CD4-positive, alpha-beta T cell treated with Interleukin-1 beta for 1 hour (primary cell): ENCODE measurements at places on chromosomes 12 and 14.

- no peak for DNase-seq
These were observed 8.3 kb downstream of the GLI1 start for GRCh38 chr12:57467915-57468314.

DNA sequence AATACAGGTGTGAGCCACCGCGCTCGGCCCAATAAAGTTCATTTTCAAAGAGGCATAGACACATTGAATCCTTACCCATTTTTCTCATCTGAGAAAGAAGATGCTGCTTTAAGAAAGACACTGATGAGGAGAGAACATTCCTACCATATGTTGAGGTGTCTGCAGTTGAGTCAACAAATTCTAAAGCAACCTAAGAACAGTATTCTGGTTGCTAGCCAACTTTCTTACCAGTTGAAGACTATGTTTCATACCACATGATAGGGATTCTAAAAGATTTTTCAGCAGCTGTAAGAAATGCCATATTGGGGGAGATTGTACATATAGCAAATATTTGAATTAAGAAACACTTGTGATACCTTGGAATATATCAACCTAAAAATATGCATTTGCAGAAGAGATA, 160.1 kb downstream of the SRGAP1 start:
- no peak for DNase-seq

DNA sequence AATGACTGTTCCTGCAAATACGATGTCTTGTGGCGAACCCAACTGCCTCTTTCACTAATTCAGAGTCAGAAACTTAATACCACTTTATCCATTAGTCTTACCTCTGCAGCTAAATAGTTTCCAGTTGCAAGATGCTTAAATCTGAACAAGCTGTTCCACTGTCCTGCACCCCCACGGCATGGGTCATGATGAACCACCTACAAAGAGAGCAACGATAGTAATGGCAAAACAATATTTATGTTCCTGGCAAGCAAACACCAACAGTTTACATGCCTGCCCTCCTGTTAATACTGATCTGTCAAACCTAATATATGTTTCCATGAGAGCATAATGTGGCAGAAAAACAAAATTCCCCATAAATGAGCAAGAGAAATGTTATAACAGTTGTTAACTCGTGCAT, 121.9 kb downstream of the ITPR2 start:
- DNase-seq: no peak

GRCh38 chr12:85562765-85563164, 273.4 kb downstream of the RASSF9 start:
- DNase-seq: no peak

- DNase-seq: no peak
These were observed 197.7 kb upstream of the GZMB start for GRCh38 chr14:24831677-24832076.

GRCh38 chr14:95155045-95155444, 2.3 kb downstream of the DICER1 start:
- DNase-seq: no peak

DNA sequence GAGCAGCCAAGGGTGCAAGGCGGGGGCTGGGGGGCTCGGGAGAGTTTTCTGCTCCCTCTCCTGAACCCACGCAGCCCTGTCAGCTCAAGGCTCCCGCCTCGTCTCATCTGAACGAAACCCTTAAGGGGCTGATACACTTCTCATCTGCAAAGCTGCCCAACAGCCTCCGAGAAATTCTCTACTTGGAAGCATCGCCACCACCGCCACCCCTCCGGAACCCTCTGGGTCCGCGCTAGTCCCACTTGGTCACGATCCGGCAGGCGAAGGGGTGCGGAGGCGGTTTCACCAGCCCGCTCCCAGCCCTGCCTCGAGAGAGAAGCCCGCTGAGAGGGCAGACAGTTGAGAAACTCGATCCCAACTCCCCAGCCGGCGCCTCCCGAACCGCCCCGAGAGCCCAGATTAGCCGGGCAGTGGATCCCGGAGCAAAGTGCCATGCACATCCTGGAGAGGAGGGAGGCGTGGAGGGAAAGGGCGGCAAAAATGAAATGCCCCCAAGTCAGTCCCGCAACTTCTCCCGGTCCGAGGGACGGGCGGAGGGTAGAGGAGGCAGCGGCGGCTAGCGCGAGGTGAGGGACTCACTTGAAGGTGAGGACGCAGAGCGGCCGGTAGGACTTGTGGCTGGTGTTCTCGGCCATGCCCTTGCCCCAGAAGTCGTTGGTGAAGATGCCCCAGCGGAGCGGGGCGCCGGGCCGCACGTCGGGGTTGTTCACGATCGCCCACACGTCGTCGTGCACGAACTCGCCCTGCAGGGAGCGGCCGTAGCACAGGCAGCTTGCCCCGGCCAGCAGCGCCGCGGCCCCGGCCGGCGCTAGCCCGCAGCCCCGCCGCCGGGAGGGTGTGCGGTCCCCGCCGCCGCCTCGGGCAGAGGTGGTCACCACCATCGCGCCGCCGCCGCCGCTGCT, 620 bp downstream of the TMTC1 start:
- DNase-seq: no peak
